ENCODE measurements at places on chromosomes 2 and 18.
A peak's percentile ranks its signal among the peaks of the same experiment; 100 is the strongest.

- DNase-seq = no peak
Observed at GRCh38 chr2:150552041-150552820, 64.8 kb upstream of the RND3 start.

DNA sequence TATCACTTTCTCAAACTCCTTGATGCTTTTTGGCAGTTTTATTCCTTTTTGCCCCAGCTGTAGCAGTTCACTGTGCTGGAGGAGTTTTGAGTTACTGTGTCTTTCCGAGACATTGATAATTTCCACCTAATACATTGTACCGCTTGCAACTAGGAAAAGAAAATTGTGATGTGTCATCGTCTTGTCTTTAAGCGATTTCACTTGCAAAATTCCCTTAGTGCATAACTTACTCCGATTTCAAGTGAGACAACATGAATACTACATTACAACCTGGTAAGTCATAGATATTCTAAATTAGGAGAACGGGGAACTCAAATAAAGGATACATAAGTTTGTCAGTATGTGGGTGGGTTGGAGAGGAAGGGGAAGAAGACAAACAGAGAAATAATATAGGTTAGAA, 340.5 kb upstream of the KYNU start:
- no peak for DNase-seq

- no peak for DNase-seq
Observed at GRCh38 chr2:181394741-181395437, 62.3 kb upstream of the ITGA4 start.

- no peak for DNase-seq
Observed at GRCh38 chr2:37782721-37783371, 111.4 kb upstream of the CDC42EP3 start.

DNA sequence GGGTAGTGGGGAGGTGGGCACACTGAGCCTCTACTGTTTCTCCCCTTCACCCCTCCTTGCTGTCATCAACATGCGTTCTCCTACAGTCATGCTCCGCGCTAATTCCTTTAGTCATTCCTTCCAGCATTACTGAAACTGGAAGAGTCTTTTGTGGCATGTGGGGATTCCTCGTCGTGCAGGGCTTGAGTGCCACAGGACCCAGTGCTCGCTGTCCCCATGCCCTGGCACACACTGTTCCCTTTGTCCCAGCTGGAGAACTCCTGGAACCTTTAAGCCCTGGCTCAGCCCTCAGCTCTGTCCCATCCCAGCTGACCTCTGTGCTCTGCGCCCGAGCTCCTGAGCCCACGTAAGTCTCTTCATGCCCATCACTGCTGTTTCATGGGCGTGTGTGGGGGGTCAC, 42.1 kb downstream of the ODC1 start:
- DNase-seq = no peak

DNA sequence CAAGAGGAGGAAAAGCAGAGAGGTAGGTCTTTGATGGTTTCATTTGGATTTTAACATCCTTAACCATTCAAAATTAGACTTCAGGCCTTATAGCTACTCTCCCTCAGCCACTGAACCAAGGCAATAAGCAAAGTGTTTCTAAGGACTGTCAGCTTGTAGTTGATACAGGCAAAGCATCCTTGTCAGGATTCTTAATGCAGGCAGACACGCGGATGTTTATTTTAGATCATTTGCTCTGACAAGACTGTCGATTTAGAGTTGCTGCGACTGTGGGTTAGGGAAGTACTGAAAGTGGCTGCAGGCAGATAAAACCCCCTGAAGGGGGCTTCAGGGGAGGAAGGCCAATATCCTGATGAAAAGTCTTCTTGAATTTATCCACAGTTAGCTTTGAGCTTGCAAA, 46.6 kb downstream of the CDH20 start:
- no peak for DNase-seq

DNA sequence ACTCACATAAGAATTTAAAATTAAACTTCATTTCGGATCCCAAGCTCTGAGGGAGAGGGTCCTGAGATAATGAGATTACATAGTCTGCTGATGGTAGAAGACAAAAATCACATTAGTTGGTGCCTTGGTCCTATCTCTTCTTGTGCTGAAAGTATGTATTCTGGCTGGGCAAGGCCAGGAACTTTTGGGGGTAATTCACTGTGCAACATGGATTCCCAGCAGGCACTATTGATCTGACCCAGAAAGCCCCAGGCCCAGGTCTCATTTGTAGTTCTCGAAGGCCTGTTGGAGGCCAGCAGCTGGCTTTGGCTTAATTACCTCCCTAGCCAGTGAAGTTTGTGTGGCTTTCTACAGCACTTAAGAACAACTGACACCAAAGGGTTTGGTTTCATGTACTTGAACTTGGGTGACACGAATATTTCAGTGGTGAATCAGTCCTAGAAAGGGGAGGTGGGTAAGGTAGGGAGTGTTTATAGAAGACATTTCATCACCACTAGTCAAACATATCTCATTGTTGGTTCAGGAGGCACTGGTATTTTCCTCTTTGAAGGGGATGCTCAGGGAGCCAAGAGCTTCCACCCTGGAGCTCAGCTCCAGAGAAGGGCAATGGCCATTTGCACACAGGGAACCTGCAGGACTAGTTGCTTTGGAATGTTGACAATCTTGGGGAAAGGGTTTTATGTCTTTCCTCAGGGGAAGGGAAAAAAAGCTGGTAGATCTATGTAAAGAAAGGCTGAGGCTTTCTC, 217.8 kb downstream of the OSR1 start:
- DNase-seq = peak; percentile 33

DNA sequence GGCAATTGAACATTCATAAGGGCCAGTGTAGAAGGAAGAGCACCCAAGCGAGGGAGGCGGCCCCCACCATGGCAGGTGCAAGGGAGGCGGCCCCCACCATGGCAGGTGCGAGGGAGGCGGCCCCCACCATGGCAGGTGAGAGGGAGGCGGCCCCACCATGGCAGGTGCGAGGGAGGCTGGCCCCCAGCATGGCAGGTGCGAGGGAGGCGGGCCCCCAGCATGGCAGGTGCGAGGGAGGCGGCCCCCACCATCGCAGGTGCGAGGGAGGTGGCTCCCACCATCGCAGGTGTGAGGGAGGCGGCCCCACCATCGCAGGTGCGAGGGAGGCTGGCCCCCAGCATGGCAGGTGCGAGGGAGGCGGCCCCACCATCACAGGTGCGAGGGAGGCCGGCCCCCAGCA, 24.7 kb upstream of the GPC1 start:
- no peak for DNase-seq

- DNase-seq = no peak
Observed at GRCh38 chr2:213068676-213069359, 82.6 kb downstream of the IKZF2 start.

DNA sequence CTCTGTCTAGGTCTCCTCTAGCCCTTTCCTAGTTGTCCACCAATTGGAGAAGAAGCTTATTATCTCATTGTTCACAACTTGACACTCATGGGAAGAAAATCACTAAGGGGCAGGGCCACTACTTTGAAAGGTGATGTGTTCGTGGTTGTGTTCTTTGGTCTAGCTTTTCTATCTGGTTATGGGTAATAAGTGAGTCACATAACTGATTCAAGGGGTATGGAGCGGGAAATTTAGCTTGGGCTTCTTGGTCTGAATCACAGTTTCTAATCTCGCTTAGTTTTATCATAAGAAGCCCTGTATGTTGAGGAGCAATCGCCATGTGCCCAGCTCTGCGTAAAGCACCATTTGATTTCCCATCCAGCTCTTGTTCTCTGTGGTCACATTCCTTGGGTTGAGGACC, 18.7 kb upstream of the DYTN start:
- DNase-seq = no peak

DNA sequence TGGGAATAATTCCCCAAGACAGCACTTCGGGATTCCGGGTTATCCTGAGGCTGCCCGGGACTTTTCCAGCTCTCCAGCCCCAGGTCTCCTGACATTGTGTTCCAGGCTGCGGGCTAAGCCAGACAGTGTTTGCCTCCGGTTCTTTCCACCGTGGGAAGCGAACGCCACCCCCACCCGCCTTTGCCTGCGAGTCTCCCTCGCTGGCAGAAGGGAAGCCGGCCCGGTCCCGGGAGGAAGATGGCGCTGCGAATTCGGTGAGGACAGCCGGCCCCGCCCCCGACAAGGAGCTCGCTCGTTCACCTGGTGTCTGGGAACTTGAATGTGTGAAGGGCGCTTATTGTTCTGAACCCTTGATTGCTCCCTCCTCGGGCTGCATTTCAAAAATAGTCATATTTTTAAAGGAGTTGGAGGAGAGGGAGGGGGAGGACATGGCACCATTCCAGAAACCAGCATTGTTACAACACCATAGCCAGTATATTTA, 2.9 kb downstream of the LRATD1 start:
- no peak for DNase-seq

DNA sequence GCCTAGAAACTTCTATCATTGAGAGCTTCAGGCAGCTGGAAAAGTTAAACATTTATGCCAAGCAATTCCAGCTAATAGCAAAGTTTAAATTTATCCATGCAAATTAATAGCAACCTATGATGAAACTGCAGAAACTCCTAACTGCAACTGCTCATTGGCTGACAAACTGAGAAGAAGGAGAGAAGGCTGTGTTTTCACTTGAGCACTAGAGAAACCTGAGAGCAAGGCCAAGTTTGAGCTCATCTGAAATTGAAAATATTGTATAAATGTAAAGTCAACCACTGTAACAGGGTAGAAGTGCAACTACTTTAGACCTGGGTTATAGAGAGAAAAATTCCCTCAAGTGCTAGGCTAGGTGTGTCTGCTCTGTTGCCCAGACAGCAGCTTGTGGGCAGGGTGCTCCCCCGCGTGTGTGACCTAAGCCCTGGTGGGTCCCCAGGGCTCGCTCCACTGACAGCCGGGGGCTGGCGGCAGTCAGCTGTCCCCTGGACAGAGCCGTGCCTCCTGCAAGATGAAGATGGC, 50.2 kb downstream of the CABYR start:
- no peak for DNase-seq

- DNase-seq = no peak
Observed at GRCh38 chr2:226115832-226116200, 683.8 kb downstream of the IRS1 start.

- no peak for DNase-seq
Observed at GRCh38 chr2:1494906-1495305, 81.6 kb downstream of the TPO start.

All from fibroblast of skin of left biceps (primary cell).